Right cardiac atrium (tissue), 5 donors: ENCODE measurements at places on chromosomes 2 and 18. TPM values are rescaled to one million over a fixed set of nuclear protein-coding genes. Genes with fewer than 3 reads are reported as not detected.

C1GALT1C1L gene
- 3.5 TPM for polyA plus RNA-seq

DSC3 gene
- 0.16 TPM for polyA plus RNA-seq

- no peak for DNase-seq
These were observed 123.2 kb downstream of the KCNS3 start for GRCh38 chr2:18001671-18002070.

GRCh38 chr2:169072163-169072925, 3.0 kb downstream of the DHRS9 start:
- DNase-seq, result no peak

- DNase-seq, result no peak
These were observed 62.7 kb downstream of the ZCCHC2 start for GRCh38 chr18:62585274-62586150.

- no peak for DNase-seq
These were observed 634.0 kb downstream of the LRP1B start for GRCh38 chr2:141496810-141497209.
